Activated CD8-positive, alpha-beta memory T cell treated with anti-CD3 and anti-CD28 coated beads for 4 hours (primary cell): ENCODE measurements at places on chromosomes 6 and 20.

GRCh38 chr6:106694343-106694742, 65.0 kb downstream of the QRSL1 start:
- no peak for DNase-seq

DNA sequence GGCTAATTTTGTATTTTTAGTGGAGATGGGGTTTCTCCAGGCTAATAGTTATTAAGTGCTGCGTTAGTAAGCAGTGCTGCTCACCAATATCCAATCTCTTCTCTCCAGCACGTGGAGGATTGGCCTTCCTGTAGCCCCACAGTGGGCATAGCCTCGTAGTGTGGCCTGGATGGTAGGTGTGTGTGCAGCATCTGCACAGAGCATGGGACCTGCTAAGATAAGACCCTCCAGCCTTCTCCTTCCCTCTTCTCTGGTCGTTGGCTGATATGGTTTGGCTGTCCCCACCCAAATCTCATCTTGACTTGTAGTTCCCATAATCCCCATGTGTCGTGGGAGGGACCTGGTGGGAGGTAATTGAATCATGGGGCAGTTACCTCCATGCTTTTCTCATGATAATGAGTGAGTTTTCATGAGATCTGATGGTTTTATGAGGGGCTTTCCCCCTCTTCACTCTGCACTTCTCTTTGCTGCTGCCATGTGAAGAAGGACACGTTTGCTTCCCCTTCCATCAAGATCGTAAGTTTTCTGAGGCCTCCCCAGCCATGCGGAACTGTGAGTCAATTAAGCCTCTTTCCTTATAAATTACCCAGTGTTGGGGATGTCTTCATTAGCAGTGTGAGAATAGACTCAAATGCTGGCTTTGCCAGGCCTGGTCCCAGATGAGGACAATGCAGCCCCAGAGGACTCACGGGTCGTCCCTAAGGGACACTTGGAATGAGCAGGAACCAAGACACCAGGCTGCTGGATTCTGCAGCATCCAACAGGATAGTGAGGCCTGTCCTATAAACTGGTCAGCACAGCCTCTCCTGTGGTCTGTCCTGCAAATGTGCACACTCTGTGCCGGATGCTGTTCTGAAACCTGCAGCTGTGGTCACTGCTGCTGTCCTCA, 63.4 kb upstream of the AFDN start:
- no peak for DNase-seq

DNA sequence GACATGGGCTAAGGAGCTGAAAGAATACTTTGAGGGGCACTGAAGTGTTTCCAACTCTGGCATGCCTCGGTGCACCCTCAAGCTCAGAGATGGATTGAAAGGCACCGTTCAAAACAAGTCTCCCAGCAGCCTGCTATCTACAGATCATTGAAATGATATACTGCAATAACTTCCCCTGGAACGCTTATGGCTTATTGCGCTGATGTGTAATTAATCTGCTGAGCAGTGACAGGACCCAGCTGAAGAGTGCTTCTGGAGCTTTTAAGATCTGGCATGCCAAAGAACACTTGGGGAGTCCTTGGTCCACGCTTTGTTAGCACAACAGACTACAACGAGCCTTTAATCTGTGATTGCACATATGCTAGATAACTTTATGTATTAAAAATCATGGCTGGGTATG, 708.2 kb downstream of the PRKN start:
- no peak for DNase-seq

DNA sequence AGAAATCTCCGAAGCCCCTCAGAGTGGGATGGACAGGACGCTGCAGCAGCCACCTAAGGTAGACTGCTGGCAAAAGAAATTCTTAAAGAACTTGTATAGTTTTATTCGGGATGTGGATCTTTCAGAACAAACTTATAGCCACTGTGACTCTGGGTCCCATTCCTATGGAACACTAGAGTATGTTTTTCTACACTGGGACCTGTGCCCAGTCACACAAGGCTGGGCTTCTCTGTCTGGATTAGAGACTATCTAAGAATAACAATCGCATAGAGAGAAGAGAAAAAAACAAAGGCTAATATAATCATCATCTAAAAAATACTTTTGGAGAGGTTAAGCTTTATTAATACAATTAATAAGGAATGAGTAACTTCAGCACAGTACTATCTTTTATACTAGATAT, 28.9 kb downstream of the RMND1 start:
- no peak for DNase-seq

GRCh38 chr6:162849269-162849668, 121.5 kb downstream of the PACRG start:
- no peak for DNase-seq

- DNase-seq, result no peak
Observed at GRCh38 chr6:110614586-110614985, 138.2 kb upstream of the SLC22A16 start.

DNA sequence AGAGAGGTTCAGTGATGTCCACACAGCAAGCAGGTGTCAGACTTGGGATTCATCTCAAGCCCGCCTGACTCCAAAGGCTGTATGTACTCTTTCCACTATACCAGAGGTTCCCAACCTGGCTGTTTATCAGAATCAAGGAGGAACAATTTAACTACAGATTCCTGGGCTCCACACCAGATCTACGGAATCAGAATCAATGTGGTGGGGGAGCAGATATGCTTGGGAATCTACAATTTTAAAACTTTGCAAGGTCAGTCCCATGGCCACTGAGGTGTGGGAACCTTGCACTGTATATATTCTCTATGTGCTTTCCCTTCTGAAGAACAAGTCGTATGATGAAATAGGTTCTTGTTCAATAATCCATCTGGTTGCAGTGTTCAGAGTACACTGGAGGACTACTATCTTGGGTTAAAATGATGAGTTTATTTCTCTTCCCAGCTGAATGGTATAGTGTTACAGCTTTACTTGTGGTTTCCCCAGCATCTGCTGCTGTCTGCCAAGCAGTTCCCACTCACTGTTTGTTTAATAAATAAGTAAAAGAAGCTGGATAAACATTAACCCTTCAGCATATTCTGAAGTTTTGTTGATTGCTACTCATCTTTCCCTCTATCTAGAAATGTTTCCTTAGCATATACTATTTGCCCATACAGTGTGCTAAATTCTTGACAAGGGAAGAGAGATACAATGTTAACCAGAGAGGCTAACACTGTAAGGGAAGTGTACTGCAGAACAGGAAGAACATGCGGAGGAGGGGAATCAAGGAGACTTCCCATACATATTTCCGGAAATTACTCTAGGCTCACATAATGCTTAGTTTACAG, 9.9 kb downstream of the TTI1 start:
- no peak for DNase-seq

GRCh38 chr20:4766631-4767030, 44.9 kb downstream of the PRND start:
- no peak for DNase-seq

- DNase-seq, result no peak
Observed at GRCh38 chr6:119066517-119066916, 11.9 kb downstream of the FAM184A start.

GRCh38 chr6:9087470-9087869, 652.1 kb upstream of the SLC35B3 start:
- DNase-seq, result no peak

GRCh38 chr6:147407571-147407970, 100.9 kb upstream of the SAMD5 start:
- no peak for DNase-seq

DNA sequence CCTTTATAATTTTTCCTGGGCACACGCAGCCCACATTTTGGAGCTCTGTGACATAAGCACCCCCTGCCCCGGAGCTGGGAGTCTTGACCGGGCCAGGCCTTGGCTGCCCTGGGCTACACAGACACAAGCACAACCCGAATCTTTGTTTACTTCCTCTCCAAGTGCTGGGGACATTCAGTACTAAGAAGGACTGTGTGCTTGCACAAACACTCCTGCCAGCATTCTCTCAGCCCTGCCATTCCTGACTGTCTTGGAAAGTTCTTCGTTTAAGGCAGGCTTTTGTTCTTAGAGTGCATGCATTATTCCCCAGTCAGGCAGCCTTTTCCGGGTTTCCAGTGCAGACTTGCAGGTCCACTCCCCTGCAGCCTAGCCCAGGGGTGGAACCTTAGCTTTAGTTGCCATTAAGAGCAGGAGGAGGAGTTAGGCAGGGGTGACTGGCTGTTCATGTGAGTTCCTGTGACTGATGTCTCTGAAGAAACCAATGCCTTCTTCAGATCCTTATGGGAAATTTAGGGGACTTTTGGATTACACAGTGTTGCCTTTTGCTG, 28.6 kb downstream of the FOXO3 start:
- DNase-seq, result no peak

GRCh38 chr20:37976887-37977286, 56.4 kb downstream of the TTI1 start:
- no peak for DNase-seq

GRCh38 chr6:144351379-144352127, 66.4 kb downstream of the UTRN start:
- no peak for DNase-seq
